ENCODE measurements at places on chromosomes 5 and 9.
A peak's percentile ranks its signal among the peaks of the same experiment; 100 is the strongest.

DNA sequence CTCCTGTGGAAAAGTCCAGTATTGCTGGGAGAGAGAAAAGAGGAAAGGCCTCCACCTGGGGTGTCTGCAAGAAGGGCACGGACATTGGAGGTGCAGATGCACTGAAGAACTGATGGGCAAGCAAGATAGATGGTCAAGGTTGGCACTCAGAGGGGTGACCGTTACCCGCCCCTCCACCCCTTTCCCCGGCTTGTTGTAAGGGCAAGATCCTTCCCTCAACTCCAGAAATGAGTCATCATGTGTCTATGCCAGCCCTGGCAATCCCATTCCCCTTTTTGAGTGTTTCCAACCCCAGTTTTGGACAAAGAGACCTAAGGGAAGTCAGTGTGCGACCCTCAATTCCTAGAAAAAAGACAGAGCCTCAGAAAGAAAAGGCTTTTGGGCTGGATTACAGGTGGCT is 34.9 kb upstream of the ATP6V1G1 start:
- DNase-seq, result no peak

DNA sequence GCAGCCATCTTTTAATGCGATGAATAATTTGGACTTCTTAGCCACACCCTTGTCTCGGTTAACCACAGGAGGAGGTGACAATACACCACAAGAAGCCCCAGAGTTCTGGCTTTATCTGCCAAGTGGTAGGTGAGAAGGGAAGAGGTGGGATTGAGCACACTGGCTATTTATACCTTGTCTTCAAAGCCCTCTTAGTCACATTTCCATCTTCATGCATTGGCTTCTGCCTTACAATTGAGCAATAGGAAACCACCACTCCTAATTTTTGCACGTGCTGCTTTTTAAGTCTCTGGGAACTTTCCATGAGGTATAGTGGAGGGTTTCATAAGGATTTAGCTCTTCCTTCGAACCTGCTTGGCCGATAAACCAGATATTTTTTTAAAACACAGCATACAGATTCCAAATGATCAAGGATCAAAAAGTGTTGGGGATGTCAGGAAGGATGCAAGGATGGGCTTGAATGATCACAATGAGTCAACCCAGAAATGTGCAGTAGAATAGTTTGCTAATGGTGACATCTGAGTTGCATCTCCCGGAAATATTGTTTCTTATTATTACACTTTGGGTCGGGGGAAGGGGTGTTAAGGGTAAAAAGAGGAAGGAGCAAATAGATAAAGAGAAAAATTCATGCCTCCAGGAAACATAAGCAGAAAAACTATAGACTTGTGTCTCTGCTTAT is 25.5 kb downstream of the PLAC8L1 start:
- DNase-seq, result no peak

GRCh38 chr5:14735944-14736343 is 71.4 kb downstream of the OTULIN start:
- peak; percentile 42 for DNase-seq

DNA sequence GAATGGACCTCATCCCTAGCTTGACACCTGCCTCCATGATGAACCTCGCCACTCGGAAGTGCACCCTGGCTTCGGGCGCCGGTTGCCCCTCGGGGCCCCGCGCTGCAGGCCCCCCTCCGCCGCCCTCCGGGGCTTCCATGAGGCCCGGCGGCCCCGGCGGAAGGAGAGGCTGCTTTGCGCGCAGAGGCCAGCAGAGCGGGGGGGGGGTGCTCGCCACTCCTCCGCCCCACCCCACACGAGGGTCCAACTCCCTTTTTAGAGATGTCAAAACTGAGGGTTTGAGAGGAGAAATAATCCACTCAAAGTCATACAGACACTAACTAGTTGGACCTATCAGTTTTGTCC is 7.9 kb downstream of the DUSP1 start:
- no peak for DNase-seq

DNA sequence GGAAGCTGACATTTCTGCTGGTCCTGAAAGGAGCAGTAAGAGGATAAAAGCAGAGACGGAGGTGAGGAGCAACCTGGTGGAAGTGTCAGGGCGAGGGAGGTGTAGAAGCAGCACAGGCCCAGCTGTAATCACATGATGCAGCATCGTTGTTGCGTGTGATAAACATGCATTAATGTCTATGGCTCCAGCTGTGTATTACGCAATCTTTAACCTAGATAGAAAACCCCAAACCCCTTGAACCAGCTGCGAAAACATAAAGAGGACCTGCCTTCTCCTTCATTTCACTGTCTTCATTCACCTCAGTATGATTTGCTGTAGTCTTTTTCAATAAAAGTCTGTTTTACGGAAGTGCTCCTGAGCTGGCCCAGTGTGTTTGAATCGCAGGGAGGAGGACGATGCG is 162.9 kb downstream of the NTRK2 start:
- DNase-seq, result no peak

DNA sequence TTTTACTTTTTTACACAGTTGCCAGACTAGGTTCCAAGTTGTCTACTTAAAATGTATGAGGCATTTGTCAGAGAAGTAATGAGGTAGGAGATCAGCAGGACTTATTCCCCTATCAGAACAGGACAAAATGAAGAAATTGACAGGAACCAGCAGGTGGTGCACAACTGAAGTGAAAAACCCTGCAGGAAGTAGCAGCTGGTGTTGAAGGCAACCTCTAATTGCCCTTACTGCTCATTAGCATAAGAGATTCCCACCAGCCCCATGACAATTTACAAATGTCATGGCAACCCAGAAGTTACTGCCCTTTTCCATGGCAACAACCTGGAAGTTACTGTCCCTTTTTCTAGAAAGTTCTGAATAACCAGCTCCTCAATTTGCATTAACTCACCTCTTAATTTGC is 5.4 kb downstream of the PCDHB15 start:
- no peak for DNase-seq

DNA sequence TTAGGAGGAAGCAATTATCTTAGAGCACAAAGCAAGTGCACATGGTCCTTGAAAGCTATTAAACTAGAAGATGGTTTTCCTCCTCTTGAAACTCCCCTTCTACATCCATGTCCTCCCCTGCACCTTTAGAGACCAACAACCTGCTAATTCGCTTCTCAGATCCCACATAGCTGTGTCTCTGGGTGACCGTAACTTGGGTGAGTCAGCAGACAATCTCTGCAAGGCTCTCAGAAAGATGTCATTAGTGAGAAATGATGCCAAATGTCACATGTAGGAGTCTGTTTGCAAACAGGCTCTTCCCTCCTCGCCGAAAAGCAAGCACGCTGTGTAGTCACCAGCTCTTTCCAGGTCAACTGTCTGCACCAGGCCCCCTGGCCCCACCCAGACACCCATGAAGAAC is 291.8 kb downstream of the SLIT3 start:
- no peak for DNase-seq

DNA sequence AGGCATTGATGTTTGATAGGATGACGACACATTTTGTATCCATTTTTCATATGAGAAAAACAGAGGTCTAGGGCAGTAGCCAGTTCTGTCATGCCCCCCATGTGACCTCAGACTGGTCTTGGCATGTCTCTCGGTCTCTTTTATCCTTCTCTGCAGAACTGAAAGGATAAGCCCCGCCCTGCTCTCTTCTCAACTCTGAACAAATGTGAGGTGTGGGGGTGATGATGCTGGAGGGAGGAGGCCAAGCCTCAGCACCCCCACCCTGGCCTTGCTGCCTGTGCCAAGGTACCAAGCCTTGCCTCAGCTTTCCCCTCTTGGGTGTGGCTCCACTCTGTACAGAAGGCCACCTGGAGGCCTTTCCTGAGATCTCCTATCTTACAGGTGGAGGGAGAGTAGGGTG is 19.5 kb upstream of the CRB2 start:
- DNase-seq, result no peak

DNA sequence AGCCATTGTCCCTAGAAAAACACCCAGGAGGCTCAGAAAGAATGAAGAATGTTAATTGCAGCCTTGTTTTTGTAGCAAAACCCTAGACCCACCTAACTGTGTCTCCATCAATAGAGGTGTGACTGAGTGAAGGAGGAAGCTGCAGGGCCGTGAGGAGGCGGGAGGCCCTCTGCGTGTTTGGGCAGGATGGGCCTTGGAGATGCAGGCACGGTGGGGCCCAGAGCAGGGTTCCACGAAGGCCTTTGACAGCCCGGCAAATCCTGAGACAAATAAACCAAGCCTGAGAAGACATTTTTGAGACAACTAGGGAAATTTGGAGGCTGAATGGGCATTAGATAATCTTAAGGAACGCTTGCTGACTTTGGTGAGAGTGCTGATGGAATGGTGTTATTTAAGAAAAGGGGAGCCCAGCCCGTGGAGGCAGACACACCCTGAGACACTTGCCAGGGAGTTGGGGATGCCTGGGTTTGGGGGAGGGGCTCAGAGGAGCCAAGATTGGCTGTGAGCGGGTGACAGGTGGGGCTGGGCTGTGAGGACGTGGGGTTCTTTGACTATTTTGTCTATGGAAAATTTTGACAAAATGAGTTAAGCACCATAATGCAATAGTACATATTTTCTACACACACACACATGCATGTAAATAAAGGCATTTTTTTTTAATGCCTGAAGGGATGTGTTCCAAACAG is 48.8 kb downstream of the BARX1 start:
- DNase-seq, result no peak

DNA sequence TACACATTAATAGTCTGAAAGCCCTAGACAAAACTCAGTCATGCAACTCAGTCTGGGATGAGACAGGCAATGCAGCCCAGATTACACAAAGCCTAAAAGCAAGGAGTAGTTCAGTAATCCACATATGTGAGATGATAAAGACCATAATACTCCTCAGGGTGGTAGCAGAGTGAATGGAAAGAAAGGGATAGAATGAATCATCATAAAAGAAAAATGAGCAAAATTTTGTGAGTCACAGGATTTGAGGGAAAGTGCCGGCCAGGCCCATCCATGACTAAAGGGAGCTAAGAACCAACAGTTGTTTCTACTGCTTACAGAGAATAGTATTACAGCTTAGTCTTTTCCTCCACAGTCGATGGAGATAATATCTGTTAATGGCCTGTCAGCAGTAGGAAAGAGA is 90.0 kb upstream of the POU5F2 start:
- DNase-seq, result no peak

- DNase-seq, result no peak
Measured at GRCh38 chr5:18772475-18772874, 1138.2 kb downstream of the TAF11L14 start.

GRCh38 chr5:91403438-91403837 is 20.3 kb upstream of the ARRDC3 start:
- no peak for DNase-seq

DNA sequence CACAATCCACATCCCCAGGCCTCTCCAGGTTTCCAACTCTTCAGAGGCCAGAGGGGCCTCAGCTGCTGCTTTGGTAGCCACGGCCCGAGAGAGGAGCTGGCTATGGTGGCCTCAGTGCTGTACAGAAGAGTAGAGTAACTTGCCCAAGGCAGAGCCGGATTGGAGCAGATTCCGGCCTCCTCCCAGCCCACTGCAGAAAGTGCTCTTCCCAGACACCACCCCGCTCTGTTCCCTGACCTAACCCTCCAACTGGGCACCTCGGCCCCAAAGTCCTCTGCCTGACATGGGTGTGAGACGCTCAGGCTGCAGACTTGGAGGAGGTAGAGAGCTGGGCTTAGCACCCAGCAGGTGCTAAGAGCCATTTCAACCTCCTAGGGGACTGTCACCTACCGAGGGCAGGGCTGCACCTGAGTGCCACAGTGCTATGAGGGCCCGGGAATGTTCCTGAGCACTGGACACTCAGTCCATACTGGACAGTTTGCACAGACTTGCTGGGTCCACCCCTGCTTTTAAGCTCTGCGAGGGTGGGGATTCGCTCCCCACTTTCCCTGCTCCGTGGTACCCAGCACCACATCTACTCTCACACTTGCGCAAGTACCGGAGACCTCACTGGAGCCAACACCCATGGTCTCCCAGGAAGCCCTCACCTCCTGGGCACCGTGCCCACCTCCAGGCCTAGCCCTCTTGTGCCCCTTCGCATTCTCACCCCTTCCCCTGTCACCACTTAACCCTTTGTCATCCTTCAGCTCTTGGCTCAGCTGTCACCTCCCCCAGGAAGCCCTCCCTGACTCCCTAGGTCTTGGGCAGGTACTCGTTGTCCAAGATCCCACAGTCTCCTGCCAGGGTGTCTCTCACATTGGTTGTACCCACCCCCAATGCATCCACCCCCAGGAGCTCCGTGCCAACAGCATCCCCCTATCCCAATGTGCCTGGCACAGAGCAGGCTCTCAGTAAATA is 49.8 kb downstream of the DBH start:
- no peak for DNase-seq

GRCh38 chr5:159342840-159343239 is 12.6 kb upstream of the IL12B start:
- no peak for DNase-seq

DNA sequence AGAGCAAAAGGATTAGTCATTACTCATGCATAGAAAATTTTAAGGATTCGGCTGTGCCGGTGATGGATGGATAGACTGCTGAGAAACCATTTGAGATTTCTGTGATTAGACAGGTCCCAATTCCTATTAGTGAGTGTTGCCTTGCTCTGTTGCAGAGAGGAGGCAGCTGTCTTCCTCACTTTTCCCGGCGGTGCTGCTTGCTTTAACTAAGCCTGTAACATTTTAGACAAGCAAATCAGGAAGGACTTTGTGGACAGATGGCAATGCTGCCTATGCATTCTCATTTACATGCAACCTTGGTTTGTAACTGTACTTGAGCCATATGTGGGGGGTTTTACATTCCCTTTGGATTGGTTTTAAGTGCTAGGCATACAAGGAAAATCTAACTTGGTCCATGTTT is 1176.3 kb downstream of the CDH18 start:
- DNase-seq, result no peak

DNA sequence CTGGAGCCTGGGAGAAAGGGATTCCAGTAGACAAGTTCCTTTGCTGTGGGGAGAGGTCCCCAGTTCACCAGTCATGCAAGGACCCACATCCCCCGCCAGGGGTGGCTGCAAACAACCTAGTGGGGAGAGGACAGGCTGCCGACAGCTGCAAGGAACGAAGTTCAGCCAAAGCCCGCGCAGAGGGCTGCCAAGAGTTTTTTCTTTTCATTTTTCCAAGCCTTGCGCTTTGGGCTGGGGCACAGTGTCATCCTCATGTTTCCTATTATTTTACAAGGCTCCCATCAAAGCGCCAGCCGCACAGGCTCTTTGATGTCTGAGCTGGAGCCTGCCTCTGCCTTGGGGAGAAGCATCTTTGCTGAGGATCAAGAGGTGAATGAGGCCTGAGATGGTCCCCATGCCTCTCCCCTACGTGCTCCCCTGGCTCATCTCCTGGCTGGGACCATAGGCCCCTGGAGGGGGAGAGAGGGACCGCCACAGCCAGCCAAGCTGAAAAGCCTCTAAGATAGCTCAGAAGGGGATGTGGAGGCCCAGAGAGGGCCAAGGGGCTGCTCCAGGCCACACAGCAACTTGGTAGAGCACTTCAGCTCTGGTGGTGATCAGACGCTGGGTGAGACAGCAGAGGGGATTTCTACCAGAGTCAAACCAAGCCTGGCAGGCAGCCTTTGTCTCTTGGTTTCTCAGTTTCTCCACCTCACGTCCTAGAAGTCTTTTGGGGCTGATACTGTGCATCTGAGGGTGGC is 50.4 kb upstream of the SYNPO start:
- no peak for DNase-seq

DNA sequence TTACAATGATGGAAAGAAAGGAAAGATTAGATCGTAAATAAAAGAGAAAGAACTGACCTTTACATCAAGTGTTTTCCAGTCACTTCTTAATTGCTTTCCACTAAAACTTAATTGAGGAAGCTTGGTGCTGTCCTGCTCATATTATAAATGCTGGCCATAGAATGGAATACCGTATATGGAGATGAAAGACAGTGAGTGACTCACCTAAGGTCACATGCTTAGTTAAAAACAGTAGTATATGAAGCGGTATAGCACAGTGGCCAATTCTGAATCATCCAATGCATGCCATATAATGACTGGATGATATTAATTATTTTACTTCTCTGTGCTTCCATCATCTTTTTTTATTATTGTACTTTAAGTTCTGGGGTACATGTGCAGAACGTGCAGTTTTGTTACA is 482.4 kb upstream of the SGCD start:
- DNase-seq, result no peak
